ENCODE measurements at places on chromosomes 7 and 10.

DNA sequence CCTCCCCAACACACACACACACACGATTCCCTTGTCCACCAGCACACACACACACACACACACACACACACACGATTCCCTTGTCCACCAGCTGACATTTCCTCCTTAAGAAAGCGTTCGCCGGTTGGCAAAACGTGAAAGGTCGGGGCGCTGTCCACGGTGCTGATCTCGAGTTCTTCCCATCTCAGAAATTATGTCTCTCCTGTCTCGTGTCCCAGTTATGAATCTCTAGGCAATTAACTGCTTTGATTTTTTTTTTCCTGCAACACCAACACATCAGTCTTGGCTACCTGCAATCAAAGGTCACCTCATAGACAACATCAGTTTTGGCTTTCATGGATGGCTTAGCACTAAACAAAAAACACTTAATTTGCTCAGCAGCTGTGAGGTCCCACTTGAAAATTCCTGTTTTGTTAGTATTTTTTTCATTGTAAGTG is 1.9 kb downstream of the INA start:
- peak; percentile 38 for DNase-seq

DNA sequence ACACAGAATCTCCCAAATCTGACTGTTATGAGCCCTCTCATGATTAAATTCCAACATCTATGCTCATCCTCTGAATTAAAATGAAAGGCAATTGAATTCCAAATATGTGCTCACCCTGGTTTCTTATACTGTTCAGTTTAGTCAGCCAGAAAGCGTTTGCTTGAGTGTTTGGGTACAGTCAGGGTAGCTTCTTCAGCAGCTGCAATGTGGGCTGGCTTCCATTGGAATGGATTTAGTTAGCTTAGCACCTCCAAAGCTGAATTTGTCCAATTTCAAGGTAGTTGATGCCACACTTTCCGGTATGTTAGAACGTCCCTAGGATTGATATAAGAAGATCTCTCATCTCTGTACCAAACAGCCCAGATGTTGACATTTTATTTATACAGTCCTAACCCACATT is 9.3 kb downstream of the KLHL7 start:
- DNase-seq = peak; percentile 38

GRCh38 chr7:143205560-143206293 is 16.1 kb upstream of the TAS2R40 start:
- no peak for DNase-seq

DNA sequence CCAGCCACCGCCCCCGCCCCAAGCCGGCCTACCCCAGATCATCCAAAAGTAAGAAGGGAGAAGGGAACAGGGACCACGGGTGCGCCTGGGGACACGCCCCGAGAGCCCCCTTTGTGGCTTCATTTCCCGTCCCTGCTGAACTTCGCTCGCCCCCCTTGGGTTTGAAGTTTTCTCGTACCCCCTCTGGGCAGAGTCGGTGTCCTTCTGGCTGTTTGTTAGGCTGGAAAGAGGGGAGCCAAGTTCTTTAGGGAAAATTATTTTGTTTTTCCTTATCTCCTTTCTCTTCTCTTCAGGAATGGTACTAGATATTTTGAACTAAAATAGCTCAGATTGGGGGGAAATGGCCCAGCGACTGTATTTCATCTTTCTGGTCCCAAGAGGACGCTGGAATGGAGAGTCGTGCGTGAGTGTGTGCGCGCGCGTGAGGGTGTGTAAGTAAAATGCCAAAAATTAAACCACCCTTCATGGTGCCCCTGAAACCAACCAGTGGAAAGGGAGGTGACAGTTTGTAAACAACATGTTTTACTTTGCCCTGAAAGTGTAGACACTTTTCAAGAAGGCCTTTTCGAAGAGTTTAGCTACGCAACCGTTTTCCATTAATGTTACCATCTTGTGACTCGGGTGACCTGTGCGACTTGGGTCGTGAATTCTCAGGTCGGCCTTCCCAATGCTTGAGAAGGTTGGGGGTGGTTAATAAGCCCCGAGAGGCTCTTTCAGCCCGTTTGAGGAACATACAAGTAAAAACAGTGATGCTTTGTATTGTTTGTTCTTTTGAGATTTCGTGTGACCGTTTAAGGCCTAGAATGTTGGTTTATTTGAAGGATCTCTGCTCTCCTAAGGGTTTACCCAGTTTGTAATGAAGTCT is 694 bp downstream of the RBM20 start:
- DNase-seq = no peak

DNA sequence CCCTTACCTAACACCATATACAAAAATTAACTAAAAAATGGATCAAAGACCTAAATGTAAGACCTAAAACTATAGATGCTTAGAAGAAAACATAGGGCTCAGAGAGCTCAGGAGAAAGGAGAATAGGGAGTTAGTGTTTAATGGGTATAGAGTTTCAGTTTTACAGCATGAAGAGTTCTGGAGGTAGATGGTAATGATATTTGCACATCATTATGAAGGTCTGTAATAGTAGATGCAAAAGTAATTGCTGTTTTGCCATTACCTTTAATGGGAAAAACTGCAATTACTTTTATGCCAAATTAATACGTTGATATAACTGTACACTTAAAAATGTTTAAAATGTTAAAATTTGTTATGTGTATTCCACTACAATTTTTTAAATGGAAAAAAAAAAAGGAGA is 39.2 kb upstream of the NANOS1 start:
- no peak for DNase-seq

- DNase-seq = peak; percentile 91
Observed at GRCh38 chr7:121530227-121531174, 134.4 kb upstream of the FAM3C start.

DNA sequence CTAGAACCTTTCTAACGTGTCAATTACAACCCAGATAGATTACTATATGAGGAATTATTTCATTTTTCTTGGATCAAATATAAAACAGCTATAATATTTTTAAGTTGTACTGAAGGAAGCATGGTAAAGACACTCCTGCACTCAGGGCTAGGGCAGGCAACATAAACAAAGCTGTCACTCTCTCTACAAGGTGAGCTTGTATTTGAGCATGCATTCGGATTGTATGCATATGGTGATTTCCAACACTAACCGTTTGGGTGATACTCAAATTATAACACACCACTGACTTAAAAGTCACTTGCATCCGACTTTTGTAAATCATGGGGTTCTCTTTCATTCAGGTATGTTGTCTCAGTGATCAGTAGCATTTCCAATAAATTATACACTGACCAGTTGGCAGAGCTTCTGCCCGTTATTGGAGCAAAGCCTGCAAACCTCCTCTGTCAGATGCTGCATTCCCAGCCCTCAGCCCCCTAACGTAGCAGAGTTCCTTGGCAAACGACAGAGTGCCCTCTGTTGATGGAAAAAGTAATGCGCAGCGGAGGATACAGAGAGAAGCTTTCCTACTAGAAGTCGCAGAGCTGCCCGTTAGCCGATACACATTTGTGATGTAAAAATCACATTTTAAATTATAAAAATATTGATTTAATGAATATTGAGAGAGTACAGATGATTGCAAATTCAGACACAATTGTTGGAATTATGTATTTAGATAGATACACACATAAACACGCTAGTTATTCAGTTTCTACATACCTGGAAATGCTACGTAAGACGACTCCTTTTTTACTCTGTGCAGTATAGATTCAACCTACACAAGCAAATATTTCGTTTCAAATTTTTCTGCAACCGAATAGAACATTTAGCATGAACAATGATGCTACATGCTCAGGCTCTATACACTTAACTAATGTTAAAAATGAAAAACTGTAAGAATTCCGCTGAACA is 173.9 kb upstream of the SP4 start:
- DNase-seq = peak; percentile 32

DNA sequence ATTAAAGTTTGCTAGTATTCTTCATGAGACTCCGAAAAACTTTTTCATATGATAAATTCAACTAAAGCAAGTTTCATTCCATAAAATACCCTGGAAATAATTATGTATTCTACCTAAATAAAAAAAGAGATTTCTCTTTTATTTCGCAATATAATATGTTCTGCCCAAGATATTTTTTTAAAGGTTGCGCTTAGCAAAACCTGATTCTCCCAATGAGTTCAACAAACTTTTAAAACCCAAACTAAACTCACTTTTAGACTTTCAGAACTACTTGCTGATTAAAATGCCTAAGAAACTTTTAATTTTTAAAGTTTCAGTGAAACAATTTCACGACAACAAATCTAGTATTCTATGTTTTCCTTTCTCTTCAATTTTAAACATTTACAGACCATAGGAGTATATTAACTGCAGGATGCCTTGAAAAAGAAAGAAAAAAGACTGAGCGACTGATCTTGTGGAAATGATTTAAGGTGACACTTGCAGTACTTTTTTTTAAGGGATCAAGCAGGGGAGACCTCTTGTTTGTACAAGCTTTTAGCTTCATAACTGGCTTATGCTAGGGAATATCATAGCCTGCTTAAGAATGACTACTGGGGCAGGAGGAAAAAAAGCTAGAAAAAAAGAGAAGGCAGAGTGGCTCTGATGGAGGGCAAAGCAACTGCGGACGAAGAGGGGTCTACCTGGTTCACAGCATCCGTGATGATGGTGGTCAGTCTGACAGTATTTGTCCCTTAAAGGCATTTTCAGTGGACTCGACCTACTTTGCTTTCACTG is 1.5 kb downstream of the ZNF800 start:
- no peak for DNase-seq

- DNase-seq = no peak
Observed at GRCh38 chr10:86813101-86813500, 56.7 kb downstream of the BMPR1A start.

DNA sequence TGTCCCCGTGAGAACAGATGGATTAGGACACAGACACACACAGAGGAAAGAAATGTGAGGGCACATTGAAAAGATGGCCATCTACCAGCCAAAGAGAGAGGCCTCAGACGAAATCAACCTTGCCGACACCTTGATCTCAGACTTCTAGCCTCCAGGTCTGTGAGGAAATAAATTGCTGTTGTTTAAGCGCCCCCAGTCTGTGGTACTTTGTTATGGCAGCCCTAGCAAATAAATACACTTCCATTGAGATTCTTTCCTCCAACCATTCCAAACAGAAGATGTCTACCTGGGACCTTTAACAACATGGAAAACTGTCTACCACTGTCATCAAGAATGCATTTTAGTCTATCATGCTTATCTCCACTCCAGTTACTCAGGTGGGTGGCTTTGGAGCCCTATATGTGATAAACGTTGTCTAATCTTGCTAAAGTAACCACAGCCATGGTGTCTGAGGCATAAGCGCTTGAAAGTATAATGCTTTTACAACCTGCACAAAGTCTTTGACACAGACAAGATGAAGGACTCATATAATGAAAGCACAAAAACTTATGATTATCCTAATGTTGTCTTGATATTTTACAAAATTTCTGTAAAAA is 244.3 kb downstream of the MTERF1 start:
- peak; percentile 22 for DNase-seq

- DNase-seq = no peak
Observed at GRCh38 chr10:62665771-62666170, 138.7 kb upstream of the ADO start.

GRCh38 chr10:121639416-121639815 is 41.2 kb upstream of the FGFR2 start:
- DNase-seq = no peak

DNA sequence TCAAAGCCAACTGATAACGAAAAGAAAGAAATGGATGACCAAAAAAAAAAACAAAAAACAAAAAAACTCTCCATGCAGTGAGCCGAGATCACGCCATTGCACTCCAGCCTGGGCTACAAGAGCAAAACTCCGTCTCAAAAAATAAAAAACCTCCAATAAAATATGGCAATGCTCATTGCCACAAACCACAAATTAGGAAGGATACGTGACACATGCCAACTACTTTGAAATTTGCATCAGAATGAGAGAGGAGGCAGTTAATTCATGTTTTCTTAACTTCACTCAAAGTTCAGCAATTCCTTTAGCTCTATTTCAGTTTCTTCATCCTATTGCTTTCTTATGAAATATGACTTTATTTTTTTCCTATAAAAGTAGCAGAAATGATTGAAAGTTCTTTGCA is 398.1 kb upstream of the C7orf33 start:
- DNase-seq = no peak

- DNase-seq = peak; percentile 5
Observed at GRCh38 chr10:44234483-44234875, 150.4 kb downstream of the CXCL12 start.

DNA sequence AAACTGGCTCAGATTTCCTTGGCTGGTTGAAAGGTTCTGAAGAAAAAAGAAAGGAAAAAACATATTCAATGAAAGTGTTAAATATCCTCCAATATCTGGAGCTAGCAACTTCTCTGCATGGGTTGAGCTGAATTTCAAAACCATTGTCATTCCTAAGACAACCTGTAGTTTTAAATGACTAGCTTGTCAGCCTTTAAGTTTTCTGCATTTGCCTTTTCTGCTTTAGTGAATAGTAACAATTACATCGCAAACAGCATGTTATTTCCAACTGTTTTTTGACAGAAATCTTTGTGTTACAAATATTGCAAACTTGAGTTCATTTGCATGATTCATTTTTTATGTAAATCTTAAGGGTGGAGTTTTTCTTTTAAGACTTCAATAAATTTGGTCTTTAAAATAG is 852.3 kb upstream of the CELF2 start:
- DNase-seq = no peak

DNA sequence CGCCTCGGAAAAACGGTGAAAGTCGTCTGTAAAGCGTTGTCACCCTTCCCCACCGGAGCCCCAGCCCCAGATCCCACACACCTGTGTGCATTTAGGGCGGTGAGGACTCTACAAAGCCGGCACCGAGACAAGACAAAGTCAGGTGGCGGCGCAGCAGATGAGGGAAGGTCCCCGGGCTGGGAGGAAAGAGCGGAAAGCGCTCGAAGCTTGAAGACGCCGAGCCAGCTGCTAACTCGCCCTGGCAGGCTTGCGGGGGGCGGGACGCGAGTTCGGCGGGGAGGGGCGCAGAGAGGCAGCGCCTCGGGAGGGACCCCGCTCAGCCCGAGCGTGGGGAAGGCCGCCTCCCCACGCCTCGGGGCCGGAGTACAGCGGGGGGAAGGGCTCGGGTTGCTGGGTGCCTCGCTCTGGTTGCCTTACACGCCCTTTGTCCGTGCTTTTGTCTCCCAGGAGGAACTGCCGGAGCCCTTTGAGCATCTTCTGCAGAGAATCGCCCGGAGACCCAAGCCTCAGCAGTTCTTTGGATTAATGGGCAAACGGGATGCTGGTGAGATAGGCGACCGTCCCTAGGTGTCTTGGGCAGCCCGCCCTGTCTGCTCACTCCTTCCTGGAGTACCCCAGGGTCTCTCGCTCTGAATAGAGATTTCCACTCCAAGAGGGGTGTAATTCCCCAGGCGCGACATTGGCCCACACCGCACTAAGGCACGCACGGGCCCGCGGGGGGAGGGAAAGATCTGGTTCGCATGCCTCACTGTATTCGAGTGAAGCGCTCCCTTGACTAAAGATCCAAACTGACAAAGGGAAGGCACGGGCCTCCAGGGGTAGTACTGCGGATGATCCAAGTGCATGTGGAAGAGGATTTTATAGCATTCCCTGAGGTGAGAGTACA is 1.6 kb downstream of the TAC1 start:
- no peak for DNase-seq

Measured in fibroblast of skin of right quadriceps (primary cell).